Jurkat, Clone E6-1 (cell line): ENCODE measurements at places on chromosomes 4 and X.

DNA sequence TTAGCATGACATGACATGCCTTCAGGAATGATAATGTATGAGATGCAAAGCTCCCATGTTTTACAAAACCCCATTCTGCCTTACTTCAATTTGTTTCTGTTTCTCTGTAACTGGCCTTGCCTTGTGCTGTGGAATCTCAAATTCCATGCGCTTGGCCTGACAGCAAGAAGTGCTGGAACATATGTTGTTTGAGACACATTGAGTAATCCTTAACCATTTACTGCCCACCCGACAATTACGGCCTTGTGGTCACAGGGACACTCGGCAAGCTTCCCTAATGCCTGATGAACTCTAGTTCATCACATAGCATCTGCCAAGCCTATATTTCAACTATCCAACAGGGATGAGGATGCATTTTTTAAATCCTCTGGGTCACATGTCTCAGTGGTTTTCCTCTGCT, 226.4 kb upstream of the CASK start:
- DNase-seq, result no peak

- no peak for DNase-seq
Observed at GRCh38 chr4:127708985-127709384, 21.2 kb upstream of the SLC25A31 start.

DNA sequence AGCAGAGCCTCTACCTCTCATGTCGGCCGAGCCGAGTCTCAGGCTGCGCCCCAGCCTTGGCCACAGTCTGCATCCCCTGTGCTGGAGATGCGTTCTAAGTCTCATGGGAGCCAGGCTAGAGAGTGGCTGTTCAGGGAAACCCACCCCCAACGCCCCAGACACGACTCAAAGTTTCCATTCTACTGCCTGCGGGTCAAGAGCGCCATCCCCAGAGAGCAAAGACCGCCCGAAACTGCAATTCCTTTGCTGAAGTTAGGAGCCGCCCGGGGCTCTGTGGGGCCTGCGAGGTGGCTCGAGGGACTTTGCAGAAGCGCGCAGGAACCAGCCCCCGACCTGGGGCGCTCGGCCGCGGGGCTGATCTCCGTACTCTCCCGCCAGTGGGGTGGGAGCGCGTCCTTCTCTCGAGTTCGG, 10.0 kb upstream of the ELF4 start:
- DNase-seq, result no peak

DNA sequence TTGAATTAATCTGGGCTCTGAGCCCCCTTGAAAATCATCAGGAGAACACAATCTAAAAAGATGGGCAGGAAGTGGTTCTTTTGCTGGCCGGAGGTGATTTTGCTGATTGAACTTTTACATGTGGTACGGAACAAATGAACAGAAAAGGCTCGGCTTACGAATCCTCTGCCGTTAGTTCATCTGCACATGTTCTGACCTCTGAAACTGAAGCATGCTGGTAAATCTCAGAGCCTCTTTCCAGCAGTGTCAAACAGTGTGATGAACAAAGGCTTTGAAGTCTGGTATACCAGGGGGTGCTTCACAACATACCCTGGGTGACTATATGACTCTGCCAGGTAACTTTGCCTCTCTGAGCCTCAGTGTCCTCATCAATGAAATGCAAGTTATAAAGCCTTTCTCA, 194.2 kb upstream of the C1QTNF7 start:
- DNase-seq, result peak; percentile 62

- no peak for DNase-seq
Observed at GRCh38 chr4:47065051-47065481, 33.7 kb downstream of the GABRB1 start.

- no peak for DNase-seq
Observed at GRCh38 chrX:48045410-48046311, 25.8 kb downstream of the ZNF630 start.

GRCh38 chr4:101419336-101420135, 72.2 kb upstream of the PPP3CA start:
- DNase-seq, result peak; percentile 73

DNA sequence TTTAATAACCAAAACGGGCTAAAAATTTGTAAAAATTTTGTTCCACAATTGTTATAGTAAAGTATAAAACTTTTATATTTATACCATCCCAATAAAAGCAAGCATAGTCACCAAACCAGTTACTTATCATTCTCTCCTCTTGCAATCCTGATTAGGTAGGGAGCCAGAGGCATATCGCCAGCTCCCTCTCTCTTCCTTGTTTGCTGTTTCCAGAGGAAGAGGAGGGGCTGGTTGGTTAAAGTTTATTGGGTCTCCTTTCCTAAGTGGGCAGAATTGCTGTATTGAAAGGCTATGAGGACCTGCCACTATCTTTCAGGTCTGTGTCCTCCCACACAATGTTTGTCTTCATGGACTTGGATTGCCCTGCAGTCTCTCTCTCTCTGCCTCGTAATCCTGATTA, 29.6 kb upstream of the BBS12 start:
- DNase-seq, result no peak

DNA sequence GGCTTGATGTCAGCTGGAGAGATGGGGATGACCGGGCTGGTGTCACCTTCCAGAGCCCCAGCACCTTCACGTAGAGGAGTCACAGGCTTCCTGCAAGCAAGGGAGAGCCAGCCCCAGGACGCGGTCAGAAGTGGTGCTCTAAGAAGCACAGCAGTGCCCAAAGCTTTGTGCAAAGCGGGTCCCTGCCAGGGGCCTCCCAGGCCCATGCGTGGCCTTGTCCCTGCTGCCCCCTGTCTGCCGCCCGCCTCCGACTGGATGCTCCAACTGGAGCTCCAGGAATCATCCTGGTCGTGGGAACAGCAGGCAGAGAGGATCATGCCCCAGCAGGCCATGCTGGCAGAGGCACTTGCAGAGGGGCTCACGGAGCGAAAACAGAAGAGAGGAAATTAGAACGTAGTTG, 40.1 kb upstream of the LRPAP1 start:
- no peak for DNase-seq

- DNase-seq, result no peak
Observed at GRCh38 chr4:173591760-173592159, 61.7 kb upstream of the HAND2 start.

- DNase-seq, result no peak
Observed at GRCh38 chr4:139403462-139403861, 50.5 kb upstream of the RAB33B start.

- no peak for DNase-seq
Observed at GRCh38 chrX:22486296-22486695, 213.6 kb downstream of the CBLL2 start.

GRCh38 chr4:149980121-149980682, 98.0 kb upstream of the DCLK2 start:
- DNase-seq, result no peak

DNA sequence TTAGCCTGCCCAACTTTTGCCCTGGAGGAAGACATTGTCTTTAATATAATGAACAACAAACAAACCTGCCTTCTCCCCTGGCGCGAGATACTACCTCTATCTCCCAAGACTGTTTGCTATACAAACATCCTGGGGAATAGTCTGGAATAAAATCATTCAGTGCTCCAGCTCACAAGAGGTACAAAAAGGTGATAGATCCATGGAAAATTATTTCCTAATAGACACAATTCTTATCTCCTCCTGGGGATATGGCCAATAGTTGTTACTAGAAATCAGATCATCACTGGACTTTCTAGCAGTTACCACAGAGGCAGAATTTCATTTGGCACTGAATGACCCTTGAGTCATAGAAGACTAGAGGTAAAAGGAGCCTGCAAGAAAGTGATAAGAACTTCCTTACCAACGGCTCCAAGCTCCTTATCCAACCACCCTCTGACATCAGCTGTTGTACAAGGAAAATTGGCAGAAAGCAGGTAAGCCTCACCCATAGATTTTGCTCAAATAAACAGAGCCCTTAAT, 38.1 kb downstream of the MID1 start:
- DNase-seq, result no peak

GRCh38 chr4:128847082-128847724, 37.7 kb downstream of the JADE1 start:
- no peak for DNase-seq

GRCh38 chr4:135249024-135249423, 1047.4 kb upstream of the PABPC4L start:
- DNase-seq, result no peak

DNA sequence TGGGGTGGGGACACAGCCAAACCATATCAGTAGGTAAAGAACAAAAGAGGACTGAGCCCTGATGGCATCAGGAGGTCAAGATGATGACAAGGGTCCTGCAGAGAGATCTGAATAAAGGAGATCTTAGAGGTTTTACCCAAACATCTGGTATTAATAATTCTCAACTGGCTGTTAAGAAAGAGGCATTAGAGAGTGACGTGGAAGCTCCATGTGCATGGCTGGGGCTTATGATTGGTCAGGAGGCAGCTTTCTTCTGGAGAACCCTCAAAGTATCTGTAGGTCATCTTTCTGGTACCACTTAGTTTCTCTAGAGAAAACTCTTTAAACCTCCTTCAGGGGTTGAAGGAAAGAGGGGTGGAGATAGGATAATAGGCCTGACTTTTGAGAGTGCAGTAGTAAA, 18.7 kb downstream of the MGST2 start:
- no peak for DNase-seq

- no peak for DNase-seq
Observed at GRCh38 chrX:16082470-16083085, 40.8 kb upstream of the GRPR start.

DNA sequence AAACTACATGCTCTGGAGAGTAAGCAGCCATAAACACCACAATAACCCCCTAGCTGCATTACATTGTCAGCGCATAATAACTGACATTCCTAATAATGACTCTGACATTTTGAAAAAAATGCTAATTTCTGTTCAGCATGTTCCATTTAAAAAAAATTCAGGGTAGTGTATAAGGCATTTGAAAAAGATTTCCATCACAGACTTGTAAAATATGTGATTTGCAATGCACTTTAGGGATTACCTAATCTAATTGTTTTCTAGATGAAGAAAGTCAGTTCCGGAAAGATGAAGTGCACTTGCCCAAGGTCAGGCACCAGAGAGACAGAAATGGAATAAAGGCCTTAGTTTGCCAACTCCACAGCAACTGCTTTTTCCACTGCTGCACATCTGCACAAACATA, 55.3 kb downstream of the FANCB start:
- DNase-seq, result no peak

- no peak for DNase-seq
Observed at GRCh38 chr4:87034527-87034926, 99.7 kb downstream of the AFF1 start.
